ENCODE measurements at places on chromosomes 2 and 18.

DNA sequence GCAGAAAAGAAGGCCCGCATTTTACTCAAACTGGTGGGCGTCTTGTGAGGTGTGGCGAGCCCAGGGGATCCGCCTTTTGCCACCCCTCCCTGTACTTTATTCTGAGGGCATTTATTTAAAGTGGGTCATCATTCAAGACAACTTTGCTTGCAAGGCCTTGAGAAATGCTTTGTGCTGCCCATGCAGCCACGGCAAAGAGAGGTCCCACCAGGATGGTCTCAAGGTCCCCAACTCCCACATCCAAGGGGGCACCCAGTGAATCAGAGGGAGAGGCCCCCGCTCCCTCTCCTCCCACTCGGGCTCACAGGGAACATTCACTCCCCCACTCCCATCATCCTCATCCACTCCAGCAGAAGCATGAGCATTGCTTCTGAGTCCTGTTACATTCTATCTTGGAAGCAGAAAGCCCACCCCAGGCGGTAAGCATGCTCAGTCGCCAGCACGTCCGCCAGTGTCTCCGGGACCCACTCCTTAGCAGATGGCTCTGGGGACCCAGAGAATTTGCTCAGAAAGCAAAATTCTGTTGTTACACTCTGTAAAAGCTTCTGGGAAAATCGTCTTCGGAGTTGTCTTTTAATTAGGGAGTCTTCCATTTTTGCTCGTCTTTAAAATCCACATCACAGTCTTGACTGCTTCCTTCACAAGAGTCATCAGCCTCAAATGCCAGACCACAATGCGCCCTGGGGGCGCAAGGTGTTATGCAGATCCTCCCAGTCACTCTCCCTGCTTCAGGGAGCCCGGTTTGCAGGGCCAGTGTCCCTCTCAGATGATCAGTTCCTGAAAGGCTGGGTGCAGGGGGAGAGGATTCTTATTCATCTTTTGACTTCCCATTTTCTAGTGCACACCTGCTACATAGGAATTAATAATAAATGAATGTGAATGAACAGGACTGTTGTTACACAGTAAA is 99.4 kb upstream of the NCK2 start:
- no peak for DNase-seq

- no peak for DNase-seq
Observed at GRCh38 chr2:156748221-156748620, 312.0 kb downstream of the GPD2 start.

- DNase-seq = no peak
Observed at GRCh38 chr2:205754285-205754923, 72.1 kb downstream of the NRP2 start.

- DNase-seq = no peak
Observed at GRCh38 chr18:73947180-73947921, 200.3 kb downstream of the FBXO15 start.

DNA sequence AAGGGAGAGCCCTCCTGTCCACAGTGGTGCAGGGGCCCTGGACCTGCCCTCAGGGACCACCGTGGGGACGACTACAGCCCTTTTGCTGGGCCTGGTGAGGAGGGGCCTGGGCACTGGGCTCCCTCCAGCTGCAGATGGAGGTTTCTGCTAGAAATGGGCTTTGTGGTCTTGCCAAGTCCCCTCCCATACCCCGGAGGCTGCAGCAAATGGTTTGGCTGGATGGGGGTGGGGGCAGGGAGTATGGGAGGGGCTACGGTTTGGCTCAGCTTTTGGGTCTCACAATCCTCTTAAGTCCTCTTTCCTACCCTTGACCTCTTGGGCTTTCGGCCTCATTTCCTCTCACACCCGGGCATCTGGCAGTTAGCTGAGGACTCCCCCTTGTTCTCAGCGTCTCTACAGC is 21.7 kb downstream of the TET3 start:
- no peak for DNase-seq

- DNase-seq = no peak
Observed at GRCh38 chr2:105969552-105969951, 224.5 kb downstream of the UXS1 start.

- DNase-seq = no peak
Observed at GRCh38 chr18:77700051-77700450, 450.4 kb downstream of the GALR1 start.

- no peak for DNase-seq
Observed at GRCh38 chr2:106157416-106157815, 36.7 kb downstream of the UXS1 start.

Measured in stimulated activated CD8-positive, alpha-beta memory T cell treated with anti-CD3 and anti-CD28 coated beads, Interleukin-4, amount 100 ng/mL, for 1 hour (primary cell).